Activated CD8-positive, alpha-beta T cell treated with anti-CD3 and anti-CD28 coated beads for 36 hours (primary cell): ENCODE measurements at places on chromosomes 12 and 14.

DNA sequence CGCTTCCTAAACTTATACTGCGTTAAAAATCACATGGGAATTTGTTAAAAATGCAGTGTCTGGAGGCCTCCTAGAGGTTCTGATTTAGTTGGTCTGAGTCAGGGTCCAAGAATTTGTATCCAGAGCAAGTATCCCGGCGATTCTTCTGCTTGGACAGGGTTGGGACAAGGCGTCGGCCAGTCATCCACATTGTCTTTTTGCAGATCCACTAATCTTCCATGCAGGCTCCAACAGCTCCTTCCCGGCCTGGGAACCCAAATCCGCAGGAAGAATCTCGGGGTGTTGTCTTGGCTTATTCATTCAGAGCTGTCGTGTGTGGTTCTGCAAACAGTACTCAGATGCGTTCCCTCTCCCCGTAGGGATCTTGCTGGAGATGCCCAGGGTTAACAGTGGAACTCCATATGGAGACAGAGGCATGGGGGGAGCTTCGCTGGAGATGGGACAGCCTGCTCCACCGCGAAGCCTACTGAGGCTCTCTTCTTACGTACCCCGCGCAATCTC, 25.3 kb downstream of the GPRC5D start:
- no peak for DNase-seq

DNA sequence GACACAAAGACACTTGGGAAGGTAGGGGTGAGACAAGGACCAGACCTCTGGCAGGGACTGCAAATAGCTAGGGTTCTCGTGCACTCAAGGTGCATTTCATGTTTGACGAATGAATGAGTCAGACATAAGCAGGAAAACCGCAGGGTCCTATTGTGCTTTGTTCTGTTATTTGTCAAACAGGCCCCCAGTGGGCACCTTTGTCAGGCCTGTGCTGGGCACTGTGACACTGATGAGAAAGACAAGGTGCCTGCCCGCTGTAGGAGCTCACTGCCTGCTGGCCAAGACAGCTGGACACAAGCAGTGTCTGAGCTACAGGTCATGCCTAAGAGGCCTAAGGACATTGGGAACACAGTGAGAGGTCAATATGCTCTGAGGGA, 2.3 kb downstream of the OTUB2 start:
- DNase-seq = peak; percentile 70

DNA sequence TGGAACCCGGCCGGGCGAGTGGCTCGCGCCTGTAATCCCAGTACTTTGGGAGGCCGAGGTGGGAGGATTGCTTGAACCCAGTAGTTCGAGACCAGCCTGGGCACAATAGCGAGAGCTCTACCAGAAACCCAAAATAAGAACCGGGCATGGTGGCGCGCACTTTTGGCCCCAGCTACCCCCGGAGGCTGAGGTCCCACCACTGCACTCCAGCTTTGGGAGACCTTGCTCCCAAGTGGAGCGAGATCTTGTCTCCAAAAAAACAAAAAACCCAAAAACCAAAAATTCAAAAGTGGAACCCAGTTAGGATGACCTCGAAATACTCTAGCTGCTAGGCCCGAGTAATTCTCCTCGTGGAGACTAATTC, 769 bp upstream of the VTI1B start:
- no peak for DNase-seq

GRCh38 chr12:47885012-47885501, 19.7 kb downstream of the VDR start:
- DNase-seq = peak; percentile 98

DNA sequence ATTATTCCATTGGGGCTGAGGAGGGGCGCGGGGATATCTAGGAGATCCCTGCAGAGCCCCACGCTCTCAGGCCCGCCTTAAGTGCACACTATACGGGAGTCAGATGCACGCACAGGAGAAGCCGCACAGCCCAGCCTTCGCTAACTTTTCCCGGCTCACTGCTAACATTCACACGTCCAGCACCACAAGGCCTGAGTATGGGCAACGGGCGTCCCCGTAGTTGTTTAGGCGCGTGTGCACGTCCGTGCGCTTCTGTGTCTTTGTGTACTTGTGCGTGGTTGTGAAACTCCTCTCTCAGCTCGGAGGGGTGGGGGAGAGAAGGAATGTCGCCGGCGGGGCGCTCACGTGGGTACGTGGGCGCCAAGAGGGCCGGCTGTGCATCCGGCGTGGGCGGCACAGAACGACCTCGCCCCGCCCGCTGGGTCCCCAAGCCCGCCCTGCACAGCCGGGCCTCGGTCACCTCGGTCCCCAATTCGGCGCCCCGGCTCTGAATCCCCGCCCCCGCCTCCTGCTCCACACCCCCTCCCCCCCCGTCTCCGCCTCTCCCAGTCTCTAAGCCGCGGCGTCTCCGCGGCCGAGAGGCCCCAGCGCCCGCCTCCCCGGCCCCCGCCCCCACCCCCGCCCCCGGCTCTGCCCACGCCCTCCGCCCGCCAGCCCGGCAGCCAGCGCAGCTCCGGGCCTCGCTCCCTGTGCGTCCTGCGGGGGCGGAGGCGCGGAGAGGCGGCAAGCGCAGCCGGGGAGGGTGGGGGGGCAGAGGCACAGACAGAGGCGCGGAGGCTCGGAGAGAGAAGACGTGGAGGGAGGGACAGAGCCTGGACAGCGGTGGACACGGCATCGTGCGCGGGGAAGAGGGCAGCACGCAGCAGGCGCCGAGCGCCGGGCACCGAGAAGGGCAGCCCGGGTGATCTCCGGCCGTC, at the start of gene NAB2:
NAB2 (plus strand) TSS at position 761 of the 917 bp plus-strand sequence. CDS start 158 bp downstream, outside the sequence.
- peak; percentile 93 for DNase-seq

DNA sequence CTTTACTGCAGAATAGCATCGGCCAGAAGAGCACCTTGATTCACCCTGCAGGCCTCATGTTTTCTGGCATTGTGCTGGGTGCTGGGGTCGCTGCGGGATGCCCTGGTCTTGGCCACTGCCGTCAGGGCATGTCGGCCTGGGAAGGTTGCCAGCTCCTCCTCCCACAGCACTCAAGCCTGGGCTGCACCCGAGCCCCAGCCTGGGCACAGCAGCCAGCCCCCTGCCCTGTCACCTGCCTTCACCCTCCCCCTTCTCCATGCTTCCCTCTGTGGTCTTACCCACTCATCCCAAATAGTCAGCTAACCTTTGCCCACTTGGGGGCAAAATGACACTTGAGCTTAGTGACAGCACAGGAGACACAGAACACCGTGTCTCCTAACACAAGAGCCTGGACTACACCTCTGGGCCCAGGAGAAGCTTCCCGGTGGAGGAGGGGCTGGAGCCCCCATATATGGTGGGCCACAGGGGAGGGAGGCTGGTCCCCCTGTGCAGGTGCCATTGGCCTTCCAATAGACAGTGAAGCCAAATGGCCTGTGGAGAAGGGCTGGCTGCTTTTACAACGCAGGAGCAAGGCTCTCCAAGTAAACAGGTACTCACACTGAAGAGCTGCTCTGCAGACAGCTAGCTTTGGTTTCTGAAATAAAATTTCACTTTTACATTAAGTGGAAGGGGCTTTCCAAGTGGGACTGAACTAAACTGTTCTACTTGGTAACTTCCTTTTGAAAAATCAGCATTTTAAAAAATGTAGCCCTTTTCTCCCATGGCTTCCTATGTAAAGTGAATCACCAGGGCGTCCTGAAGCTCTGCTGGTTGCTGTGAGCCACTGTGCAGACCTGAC, 51.2 kb upstream of the AMN start:
- DNase-seq = no peak

DNA sequence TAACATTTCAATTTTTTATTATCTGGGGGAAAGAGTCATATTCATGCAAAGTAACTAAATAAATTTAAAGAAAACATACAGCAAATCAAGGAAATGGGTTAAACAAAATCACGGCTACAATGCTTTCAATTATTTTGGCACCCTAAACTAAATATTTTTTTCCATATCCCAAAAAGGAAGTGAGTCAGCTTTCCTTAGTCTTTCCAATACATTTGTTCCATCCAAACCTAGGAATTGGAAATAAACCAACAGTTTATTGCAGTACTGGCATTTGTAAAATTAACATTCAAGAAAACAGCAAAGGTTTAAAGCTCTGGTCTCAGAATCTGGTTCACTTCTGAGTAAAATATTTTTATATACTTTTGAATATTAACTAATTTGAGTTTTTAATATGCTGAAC, 89.2 kb downstream of the BCL2L14 start:
- DNase-seq = no peak

- DNase-seq = no peak
These were observed 2.8 kb downstream of the KLRC4 start for GRCh38 chr12:10406725-10407124.

DNA sequence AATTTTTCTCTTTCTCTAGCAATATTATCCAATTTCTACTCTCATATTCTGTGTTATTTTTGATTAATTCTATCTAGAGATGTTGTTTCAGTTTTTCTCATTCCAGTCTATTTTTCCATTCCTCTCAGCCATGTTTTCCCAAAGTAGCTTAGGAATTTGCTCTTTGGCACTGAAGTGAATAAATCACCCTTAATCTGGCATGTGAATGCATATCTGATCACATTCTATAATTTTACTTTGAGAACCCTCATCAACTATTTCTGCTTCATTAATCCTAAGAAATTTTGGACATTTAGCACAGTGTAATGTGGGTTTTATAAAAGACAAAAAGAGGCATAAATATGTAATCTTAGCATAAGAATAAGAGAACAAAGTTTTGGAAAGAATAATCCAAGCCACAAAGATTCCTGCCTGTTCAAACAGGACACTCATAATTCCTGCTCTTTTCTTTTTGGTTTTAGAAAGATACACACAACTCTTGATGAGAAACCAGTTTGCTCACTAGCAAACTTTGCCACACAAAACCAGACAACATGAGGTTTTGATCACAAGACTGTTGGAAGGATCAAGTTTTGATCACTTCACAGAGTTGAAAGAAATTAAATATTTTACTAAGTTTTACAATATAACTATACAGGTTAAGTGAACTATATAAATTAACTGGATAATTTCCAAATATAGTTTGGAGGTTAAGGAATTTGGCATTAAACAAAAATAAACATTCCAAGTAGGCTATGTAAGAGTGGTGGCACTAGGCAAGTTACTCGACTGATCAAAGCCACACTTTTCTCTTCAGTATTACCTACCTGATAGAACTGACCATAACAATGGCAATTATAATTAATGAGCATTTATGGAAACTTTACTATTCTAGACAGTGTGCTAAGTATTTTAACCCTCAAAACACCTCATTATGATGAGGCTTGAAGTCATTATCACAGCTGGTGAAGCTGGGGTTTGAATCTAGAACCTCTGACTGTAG, 226.6 kb upstream of the TMTC1 start:
- no peak for DNase-seq

DNA sequence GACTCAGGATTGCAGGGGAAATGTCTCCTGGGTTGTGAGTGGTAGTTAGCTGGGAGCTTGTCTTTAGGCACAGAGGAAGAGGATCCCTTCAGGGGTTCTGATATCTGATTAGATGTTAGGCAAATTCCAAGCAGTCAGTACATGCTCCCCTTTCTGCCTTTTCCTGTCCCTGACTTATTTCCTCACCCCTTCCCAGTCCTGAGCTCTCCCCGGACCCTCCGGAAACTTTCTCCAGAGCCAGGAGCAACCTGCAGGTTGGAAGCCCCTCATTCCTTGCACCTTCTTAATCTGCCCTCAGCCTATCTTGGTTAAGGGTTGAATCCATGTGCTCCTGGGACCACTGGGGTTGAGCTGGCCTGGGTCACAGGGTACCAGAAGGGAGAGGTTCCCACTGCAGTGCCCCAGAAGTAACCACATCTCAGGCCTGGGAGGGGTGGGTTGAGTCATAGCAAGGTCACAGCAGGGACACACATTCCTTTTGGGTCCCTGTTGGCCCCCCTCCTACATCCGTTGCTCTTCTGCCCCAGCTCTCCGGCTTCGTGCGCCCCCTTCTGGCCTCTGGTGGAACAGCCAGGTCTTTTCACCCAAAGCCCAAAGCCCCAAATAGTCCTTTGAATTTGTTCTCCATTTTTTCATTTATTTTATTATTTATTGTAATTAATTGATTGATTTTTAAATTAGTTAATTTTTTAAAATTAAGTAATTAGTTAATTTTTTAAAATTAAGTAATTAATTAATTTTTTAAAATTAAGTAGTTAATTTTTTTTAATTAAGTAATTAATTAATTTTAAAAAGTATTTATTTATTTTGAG, 1.8 kb downstream of the IGFBP6 start:
- DNase-seq = peak; percentile 97

DNA sequence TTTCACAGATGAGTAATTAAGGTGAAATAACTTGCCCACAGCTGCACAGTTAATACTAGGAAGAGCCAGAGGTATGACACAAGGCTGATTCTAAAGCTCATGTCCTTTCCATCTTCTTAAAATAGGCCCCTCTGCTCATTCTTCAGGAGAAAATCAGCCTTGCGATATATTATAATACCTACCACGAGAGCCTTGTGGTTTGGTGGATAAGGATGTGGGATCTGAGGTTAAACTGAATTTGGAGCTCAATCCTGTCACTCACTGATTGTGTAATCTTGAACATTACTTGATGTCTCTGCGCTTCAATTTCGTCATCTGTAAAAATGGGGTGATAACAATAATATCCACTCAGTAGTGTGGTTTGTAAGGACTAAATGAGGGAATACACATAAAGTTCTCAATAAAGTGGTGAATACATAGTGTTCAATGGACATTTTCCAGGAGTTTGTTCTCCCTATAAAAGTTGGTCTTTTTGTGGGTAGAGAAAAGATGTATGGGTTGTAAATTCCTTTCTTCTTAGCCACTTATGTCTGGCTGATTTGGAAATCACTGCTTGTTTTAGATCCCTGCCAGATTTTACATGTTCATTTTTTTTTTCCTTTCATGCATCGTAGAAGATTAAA, 25.1 kb upstream of the ATP2B1 start:
- peak; percentile 24 for DNase-seq

DNA sequence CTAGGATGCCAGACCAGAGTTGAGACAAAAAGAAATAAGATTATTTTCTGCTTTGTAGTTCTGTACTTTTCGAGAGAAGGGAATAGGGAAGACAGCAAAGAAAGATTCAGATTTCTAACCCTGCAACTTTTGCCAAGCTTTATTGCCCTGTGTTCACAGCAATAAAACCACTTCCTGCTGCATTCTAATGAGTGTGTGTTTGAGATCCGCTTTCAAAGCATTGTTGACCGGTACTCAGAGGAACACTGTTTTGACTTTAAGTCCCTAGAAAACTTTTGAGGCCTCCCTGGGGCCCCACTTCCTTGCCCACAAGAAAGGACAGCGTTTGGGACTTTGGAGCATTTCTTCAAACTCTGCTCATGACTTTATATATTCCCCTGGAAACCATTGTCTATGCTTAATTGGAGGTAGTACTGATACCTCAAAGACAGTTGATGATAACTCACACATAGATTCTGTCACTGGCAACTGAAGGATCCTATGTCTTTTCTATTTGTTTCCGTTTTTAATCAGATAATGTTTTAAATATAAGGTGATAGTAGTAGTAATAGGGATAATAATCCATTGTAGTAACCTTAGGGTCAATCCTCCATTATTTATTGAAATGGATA, 1.3 kb downstream of the RNASE6 start:
- DNase-seq = peak; percentile 4

GRCh38 chr14:32224737-32225377, 21.8 kb upstream of the RNU6-8 start:
- DNase-seq = peak; percentile 48

- DNase-seq = no peak
These were observed 5.2 kb downstream of the MUCL1 start for GRCh38 chr12:54859502-54859901.

DNA sequence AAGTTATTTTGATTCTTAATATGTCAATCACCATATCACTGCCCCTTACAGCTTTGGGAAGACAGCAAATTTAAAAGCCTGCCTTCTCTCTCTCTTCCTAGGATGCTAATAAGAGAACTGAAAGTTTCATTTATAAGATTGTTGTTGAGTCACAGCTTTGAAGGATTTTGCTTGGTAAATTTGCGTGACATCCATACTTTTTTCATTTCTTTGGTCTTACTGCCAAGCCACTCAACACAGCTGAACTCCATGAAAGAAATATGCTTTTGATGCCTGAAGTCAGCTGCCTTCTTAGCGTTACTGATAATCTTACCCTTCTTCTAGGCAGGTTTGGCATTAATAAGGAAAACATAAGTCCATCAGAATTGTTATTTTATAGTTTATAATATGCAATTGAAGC, 155.0 kb downstream of the CRADD start:
- DNase-seq = no peak
